ENCODE measurements at places on chromosomes 6 and 20.

GRCh38 chr6:107495196-107495643, 5.3 kb downstream of the SOBP start:
- DNase-seq, result no peak

- no peak for DNase-seq
Measured at GRCh38 chr6:152981989-152982903, 595 bp downstream of the FBXO5 start.

DNA sequence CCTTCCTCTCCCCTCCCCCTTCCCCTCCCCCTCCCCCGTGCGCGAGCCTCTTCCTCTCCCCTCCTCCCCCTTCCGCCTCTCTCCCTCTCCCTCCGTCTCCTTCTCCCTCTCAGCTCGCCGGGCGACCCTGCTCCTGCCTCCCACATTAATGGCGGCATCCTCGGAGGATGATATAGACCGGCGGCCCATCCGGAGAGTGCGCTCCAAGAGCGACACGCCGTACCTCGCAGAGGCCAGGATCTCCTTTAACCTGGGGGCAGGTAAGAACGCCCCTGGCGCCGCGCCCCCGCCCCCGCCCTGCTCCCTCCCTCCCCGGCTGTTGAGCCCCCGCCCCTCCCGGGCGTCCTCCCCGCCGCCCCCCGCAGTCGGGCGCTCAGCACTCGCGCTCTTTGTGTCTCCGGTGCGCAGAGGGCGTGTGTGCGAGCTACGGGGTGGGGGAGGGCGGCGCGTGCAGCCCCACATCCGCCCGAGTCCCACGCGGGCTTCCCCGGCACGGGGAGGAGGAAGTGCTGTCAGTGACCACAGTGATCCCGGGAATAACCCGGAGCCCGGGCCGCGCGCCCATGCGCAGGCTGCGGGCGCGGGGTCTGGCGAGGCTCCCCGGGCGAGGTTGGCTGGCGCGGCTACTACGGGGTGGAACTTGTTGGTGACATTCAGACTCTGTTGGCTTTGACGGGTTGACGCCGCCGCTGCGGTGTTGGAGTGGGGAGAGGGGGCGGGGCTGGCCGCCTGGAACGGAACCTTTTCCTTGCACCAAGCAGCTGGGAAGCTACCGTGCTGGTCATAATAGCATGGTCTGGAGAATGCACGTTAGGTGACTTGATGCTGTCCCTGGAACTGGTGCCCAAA, 33.2 kb downstream of the PHACTR1 start:
- no peak for DNase-seq

GRCh38 chr6:25107218-25107617, 171.5 kb upstream of the RIPOR2 start:
- DNase-seq, result no peak

DNA sequence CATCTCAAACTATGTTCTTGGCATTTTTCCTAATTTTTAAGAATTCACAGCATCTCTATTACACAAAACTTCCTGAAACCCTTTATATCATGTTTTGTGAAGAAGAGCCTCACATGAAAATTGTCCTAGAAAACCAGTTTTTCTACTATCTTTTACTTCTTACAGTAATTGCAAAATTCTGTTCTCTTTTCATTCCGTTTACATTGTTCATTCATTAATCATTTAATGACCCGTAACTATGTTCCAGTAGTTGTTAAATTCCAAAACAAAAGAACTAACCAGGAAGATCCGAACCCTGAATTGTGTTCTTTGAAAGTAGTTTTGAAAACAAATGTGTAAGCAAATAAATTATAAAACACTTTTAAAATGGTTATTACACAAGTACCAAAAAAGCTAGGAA, 597.0 kb downstream of the EYS start:
- DNase-seq, result no peak

- DNase-seq, result no peak
Measured at GRCh38 chr20:23541776-23542175, 26.5 kb downstream of the CST9L start.

GRCh38 chr6:85250586-85251220, 199.2 kb upstream of the NT5E start:
- no peak for DNase-seq

Measured in AML-193 (cell line).